Stimulated activated CD4-positive, alpha-beta T cell treated with anti-CD3 and anti-CD28 coated beads, Interleukin-4, amount 100 ng/mL, for 24 hours (primary cell): ENCODE measurements at places on chromosomes 7 and 10.

DNA sequence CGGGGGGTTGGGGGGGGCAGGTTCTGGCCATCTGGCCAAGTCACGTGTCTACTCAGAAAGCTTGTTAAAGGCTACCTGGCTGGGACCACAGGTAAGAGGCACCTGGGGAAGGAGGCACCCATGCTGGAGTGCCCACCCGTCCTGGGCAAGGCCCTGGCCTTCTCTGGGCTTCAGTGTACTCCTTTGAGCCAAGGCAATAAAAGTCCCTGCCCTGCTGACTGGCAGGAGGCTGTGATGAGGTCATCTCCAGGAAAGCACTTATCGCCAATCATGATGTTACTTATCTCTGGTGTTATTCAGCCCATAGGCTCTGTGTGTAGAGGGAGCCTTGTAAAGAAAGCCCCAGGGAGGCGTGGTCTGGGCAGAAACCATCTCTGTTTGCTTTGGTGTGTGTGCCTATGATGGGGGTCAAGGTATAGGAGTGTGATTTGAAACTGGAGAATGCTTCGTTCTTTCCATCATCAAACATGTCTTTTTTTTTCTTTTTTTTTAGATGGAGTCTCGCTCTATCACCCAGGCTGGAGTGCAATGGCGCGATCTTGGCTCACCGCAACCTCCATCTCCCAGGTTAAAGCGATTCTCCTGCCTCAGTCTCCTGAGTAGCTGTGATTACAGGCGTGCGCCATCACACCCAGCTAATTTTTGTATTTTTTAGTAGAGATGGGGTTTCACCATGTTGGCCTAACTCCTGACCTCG is 2.5 kb upstream of the CLDN4 start:
- DNase-seq: peak; percentile 7

DNA sequence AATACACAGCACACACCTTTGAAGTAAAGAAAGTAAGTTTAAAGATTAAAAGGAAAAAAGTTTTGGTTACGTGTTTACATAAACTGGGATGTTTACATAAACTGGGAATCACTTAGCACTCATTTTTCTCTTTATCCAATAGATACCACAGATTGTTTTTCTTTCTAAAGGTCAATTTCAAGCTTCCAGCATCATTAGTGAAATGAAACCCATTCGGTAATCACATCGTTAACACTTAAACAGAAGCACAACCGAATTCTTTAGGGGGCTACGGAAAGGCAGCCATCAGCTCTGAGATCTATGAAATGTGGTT is 1.1 kb downstream of the ODAD2 start:
- no peak for DNase-seq

DNA sequence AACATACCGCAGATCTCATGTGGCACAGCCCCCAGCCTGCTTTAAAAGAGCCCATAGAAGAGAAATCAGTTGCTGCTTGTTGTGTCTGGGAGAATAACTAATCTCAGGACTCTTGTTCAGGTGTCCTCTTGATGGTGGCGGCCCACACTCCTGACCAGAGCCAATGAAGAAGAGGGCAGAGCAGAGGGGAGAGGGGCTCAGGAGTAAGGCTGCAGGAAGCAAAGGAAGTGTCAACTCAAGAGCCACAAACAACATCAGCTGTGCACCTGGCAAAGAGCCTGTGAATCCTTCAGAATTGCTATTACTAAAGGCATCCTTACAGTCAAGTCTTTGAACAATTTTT is 59.8 kb upstream of the PTN start:
- no peak for DNase-seq

- DNase-seq: no peak
Observed at GRCh38 chr7:31192986-31193385, 140.9 kb downstream of the ADCYAP1R1 start.

- DNase-seq: peak; percentile 42
Observed at GRCh38 chr10:119207713-119208552, 562 bp downstream of the GRK5 start.

DNA sequence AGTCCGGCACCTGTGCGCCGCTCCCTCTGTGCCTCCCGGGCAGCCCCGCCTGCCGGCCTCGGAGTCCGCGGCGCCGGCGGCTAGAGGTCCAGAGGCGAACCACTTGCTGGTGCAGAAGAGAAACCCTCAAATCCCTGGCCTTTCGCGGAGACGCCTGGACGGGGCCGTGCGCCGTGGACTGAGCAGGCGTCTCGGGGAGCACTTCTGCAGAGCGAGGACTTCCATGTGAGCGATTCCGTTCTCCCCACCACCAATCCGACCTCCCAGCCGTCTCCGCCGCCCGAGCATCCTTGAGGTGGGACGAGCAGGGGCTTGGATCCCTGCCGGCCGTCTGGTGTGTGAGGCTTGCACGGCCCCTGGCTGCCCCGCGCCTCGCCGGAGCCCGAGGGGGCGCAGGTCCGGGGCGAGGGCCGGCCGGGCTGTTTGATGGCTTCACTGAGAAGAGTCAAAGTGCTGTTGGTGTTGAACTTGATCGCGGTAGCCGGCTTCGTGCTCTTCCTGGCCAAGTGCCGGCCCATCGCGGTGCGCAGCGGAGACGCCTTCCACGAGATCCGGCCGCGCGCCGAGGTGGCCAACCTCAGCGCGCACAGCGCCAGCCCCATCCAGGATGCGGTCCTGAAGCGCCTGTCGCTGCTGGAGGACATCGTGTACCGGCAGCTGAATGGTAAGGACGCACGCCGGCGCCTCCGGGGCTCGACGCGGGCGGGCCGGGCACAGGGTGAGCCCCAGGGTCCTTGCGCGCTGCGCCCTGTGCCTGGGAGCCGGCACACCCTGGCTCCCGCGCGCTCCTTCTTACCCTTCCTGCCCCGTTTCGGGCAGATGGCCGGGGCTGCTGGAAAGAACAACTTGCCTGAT is 660 bp downstream of the GALNT17 start:
- no peak for DNase-seq

GRCh38 chr10:12954866-12955265 is 46.6 kb downstream of the CCDC3 start:
- DNase-seq: no peak

- DNase-seq: no peak
Observed at GRCh38 chr10:34816085-34816496, 995 bp upstream of the PARD3 start.

DNA sequence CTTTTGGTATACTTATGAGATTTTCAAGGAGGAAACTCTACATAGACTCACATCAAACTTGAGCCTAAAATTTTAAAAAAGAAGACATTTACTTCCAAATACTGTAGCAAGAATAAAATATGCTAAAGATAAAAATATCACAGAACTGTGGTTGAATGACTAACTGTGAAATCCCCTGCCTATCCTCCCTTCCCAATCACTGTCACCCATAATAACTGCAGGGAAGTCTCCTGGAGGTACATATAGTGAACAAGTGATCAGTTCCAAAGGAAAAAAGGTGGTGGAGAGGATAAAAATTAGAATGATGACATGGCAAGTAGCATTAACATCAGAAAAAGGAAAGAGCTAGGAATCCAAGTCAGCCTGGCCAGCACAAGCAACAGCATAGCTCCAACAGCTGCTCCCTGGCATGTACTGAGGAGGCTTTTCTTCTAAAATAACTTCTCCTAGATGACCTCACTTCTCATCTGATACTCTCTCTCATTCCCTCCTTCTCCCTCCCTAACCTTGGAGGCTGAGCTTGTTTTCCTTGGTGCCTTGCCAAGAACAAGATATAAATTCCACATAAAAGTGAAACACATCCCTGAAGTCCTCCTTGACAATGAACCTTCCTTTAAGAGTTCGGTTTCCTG is 124.0 kb downstream of the IQUB start:
- DNase-seq: no peak

GRCh38 chr7:3911685-3912084 is 610.6 kb downstream of the SDK1 start:
- no peak for DNase-seq
